ENCODE measurements at places on chromosomes 11 and 22. TPM values are rescaled to one million over a fixed set of nuclear protein-coding genes. Genes with fewer than 3 reads are reported as not detected.
A peak's percentile ranks its signal among the peaks of the same experiment; 100 is the strongest.

Gene INS
- total RNA-seq = not detected

Gene CD6
- not detected for total RNA-seq

Gene DMC1
- 1.8 TPM for total RNA-seq

Gene SLC22A25
- total RNA-seq = not detected

Gene C11orf24
- 3.9 TPM for total RNA-seq

Gene SLC6A5
- total RNA-seq = not detected

- no peak for DNase-seq
Measured at GRCh38 chr11:62048100-62048499, 75.7 kb upstream of the INCENP start.

DNA sequence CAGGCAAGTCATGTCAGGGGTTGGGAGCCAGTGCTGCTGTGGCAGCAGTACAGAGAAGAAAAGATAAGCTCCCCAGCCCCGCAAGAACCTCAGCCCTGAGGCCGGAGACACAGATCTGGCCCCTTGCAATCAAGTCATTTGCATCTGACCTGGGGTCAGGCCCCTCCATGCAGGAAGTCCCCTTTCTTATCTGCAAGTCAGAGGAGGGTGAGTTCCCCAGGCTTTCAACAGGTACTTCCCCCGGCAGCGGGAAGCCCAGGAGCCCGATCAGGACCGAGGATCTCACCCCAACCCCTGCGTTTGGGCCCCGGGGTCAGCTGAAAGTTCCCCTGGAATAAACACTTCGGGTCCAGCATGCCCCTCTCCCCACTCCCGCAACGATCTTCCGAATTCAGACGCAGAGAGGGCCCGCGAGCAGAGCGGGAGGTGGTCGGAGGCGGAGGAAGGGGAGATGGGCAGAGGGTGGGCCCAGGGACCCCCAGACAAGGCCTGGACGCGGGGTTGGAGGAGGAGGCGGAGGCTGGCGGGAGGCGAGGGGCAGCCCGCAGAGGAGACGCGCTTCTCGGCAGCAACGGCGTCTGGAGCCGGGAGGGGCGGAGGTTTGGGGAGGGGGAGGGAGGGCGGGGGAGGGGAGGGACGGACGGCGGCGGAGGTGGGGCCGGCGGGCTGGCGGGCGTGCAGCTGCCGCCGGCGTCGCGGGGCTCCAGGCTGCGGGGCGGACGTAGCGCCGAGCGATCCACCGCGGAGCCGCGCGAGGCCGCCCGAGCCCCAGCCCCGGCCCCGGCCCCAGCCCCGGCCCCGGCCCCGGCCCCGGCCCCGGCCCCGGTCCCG lies at the start of gene TSPAN18:
Gene TSPAN18, plus strand, starts transcription at position 680 of the 831 bp plus-strand sequence. CDS start 179,455 bp downstream, outside the sequence.
- DNase-seq = no peak

GRCh38 chr11:113110046-113110445 lies 148.8 kb downstream of the NCAM1 start:
- no peak for DNase-seq

DNA sequence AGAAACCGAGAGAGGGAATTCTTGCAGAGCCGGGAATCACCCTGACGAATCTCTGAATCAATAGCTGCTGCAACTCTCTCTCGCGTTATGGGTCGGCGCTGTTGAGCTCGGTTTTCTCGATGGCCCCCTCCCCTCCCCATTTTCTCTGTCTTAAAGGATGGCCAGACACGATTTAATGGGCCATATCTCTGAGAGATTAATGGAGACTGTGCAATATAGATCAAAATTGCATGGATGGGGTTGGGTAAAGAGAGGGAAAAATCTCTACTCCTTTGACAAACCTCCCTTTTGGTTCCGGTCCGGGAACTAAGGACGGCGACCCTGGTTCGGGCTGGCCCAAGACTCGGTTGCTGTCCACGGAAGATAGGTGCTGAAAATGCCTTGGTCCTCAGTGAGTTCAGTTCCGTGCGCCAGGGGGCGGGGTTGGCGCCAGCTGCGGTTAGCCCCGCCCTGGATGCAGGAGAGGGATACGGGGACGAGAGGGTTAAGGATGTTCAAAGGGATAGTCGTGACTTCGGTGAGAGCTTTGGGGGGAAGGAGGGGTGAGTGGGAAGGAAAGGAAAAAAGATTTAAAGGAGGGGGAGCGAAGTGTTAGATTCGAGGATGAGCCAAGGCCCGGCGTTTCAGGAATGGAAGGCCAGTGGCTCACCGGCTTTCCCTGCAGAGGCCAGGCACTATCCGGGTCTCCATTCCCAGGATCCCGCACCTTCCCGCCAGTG lies 103.6 kb upstream of the HSD17B12 start:
- peak; percentile 68 for DNase-seq

GRCh38 chr11:47961383-47961782 lies 19.0 kb upstream of the PTPRJ start:
- DNase-seq = no peak

GRCh38 chr11:66637557-66638176 lies 836 bp upstream of the RBM4 start:
- no peak for DNase-seq

DNA sequence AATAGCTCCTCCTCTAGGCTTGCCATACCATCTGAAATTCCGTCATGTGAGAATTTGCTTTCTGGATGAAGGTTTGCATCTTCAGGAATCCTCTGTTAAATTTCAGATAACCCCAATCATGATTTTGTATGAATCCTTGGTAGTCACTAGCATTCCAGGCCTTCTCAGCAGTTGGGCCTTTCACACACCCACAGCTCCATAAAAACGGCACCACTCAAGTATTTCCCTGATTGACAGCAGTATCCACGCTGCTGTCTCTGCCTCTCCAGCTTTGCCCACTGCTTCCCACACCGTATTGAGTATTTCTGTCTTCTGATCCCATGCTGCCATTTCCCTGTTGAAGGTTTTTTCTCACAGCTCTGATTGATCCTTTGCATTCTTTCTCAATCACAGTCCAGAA lies 208.7 kb upstream of the NCAM1 start:
- no peak for DNase-seq

DNA sequence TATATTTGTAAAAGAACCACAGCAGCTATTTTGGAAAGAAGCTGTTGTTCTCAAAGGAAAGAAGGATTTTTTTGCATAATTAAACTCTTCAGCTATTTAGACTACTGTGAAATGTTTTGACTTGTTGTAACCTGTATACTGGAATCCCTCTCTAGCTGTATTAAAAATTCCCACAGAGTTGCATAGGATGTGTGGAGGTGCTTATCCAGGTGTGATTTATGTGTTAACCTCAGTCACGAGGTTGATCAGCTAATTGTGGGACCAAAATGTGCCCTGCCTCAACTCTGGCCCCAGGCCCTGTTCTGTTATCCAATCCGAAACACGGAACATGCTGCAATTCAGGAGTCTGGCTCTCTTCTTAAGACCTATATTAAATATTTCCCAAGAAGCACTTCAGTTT lies 70.1 kb downstream of the LIF start:
- no peak for DNase-seq

- no peak for DNase-seq
Measured at GRCh38 chr11:76316726-76317125, 64.2 kb downstream of the THAP12 start.

DNA sequence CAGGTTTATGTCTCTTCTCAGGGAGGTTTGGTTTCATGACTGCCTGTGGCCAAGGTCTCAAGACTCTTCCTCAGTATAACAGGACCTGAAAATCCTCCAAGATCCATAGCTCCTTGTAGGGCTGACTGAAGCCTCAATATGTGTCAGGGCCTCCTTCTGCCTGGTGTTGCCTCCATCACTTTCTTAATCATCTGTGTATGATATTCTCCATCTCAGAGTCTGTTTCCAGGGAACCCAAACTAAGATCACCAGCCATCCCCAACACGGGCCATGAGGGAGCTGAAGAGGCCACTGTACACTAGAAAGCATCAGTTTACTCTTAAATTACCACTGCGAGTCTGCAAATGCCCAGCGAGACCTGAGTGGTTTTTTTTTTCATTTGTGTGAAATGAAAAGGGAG lies 17.7 kb downstream of the GGTLC2 start:
- no peak for DNase-seq
